Pancreas (tissue), 10 donors: ENCODE measurements at places on chromosomes 12 and 14. TPM values are rescaled to one million over a fixed set of nuclear protein-coding genes. Genes with fewer than 3 reads are reported as not detected.

Gene KICS2
- 5.6 TPM for polyA plus RNA-seq

Gene PRB2
- not detected for polyA plus RNA-seq

Gene TBC1D30
- polyA plus RNA-seq = 6.6 TPM

Gene CACNA2D4
- 2.0 TPM for polyA plus RNA-seq

Gene IL22
- polyA plus RNA-seq = not detected

Gene MED6
- polyA plus RNA-seq = 13.8 TPM

Gene ESRRB
- 0.85 TPM for polyA plus RNA-seq

Gene CAND1
- 9.6 TPM for polyA plus RNA-seq

Gene CLEC14A
- 2.9 TPM for polyA plus RNA-seq

Gene EPYC
- polyA plus RNA-seq = not detected

Gene OVCH1
- 0.02 TPM for polyA plus RNA-seq

Gene NGB
- not detected for polyA plus RNA-seq

Gene GLIPR1L1
- not detected for polyA plus RNA-seq

Gene RPL10L
- polyA plus RNA-seq = not detected

Gene ZNF26
- polyA plus RNA-seq = 5.5 TPM

Gene OR4E2
- not detected for polyA plus RNA-seq

Gene PTGR2
- 3.5 TPM for polyA plus RNA-seq

DNA sequence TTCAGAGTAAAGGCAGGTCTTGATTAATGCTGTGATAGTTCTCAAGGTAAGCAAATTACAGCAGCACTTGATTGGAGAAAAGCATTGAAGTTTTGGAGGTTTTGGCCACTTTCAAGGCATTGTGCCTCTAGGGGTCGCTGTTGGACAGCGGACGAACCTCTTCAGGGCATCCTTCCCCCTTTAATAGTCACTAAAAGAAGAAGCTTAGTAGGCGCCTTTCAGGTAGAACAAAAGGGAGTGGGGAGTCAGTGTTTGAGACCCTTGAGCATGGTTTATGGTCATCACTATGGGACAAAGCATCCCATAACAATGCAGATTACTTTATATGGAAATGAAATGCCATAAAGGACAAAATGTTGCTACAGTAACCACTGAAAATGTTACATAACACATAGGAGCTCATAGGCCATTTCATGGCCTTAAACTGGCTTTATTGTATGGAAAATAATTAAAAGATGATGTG, 199.5 kb upstream of the DCN start:
- peak; percentile 75 for DNase-seq

DNA sequence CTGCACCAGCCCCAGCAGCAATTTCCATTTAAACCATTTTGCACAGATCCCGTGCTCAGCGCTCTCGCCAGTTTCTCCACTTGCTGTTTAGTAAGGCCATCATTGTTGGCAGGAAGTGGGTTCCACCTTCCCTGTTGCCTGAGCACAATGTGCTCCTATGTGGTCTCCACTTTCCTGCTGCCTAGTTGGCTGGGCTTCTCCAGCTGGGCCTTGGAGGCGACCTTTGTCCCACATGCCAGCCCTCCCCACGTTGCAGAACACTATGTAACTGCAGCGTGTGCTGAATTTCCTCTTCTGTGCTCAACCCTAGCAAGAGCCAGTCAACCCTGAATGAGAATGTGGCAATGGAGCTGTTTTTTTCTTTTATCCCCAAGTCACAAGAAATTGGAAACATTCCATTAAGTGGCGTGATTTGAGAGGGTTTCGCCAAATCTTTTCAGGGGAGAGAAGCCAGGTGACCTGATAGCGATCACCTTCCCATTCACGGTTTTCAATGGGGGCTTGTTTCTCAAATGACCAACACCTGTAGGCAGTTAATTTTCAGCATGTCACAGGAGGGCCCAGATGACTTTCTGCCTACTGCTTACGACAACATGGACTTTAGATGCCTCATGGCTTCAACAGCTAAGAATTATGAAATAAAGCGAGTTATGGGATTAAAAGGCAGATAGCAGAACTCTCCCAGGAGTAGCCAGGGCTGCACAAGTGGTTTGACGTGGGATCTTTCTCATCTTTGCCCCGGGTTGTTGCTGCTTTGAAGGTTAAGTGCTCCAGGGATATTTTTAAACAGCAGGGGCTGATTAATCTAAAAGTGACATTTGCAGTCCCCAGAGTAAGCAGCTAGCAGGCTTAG, at the start of gene ACACB:
Gene ACACB, plus strand, starts transcription at position 830 of the 853 bp plus-strand sequence. CDS start 22,819 bp downstream, outside the sequence.
- peak; percentile 83 for DNase-seq

GRCh38 chr12:69415471-69416275, 54.5 kb upstream of the FRS2 start:
- peak; percentile 58 for DNase-seq

- DNase-seq = no peak
Measured at GRCh38 chr14:100348253-100348729, 25.2 kb downstream of the SLC25A47 start.

GRCh38 chr14:95953111-95953724, 76.6 kb downstream of the TUNAR start:
- no peak for DNase-seq

DNA sequence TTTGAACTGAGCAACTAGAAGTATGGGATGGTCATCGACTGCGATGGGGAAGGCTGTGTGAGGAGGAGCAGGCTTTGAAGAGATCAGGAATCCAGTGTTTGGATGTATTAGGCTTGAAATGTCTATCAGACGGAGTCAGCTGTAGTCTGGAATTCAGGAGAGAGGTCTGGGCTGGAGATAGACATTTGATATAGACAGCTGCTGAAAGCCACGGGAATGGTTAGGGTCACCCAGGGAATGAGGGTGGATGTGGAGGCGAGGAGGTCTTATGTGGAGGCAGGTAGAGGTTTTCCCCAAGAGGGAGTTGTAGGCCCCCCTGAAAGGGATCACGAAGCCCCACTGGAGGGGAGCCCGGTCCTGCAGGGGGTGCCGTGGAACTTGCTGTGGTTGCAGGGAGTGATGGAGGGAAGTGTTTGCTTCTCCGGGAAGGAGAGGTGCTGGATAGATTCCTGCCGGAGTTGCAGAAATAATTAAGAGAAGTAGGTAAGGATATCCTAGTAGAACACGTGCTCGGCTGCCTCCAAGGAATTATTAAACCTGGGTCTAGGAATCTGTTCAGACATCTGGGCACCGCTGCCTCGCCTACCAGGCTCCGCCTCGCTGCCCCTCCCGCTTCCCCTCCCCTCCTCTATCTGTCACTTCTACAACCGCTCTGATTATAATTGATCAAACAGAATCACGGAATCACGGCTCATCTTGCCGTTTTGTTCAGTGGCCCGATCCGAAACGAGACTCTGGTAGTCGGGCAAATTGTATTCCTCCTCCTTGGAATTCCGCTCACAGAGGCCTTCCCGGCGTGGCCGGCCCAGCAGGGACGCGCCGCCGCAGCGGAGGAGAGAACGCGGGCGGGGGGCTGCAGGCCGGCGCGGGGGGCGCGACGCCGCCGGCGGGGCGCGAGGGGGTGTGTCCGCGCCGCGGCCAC, 826 bp upstream of the CACNA1C start:
- no peak for DNase-seq

- DNase-seq = no peak
Measured at GRCh38 chr14:91230397-91231035, 14.0 kb downstream of the GPR68 start.

DNA sequence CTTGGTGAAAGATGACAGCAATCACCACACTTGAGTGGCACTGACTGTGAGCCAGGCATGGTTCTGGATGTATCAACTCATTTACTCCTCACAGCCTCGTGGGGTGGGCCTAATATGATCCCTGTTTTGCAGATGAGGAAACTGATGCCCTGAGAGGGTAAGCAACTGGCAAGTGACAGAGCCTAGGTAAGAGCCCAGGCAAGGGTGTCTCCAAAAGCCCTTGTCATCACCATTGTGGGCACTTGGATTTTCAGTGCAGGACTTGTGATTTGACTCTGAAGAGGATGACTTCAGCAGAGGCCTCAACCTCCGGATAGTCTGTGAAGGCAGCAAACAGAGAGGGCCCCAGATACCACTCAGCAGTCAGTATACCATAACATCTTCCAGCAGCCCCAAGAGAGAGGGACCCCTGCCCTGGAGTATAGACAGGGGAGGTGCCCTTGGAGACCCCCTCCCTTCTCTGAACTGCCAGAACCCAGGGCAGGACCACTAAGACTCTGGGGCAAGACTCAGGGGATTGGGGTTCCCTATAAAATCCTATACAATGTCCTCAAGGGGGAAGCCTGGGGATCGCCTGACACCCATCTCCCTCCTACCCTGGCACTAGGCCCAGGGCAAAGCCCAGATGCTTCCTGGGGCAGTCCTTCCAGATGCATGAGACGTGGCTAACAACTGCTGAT, 7.1 kb upstream of the KRT5 start:
- DNase-seq = no peak

DNA sequence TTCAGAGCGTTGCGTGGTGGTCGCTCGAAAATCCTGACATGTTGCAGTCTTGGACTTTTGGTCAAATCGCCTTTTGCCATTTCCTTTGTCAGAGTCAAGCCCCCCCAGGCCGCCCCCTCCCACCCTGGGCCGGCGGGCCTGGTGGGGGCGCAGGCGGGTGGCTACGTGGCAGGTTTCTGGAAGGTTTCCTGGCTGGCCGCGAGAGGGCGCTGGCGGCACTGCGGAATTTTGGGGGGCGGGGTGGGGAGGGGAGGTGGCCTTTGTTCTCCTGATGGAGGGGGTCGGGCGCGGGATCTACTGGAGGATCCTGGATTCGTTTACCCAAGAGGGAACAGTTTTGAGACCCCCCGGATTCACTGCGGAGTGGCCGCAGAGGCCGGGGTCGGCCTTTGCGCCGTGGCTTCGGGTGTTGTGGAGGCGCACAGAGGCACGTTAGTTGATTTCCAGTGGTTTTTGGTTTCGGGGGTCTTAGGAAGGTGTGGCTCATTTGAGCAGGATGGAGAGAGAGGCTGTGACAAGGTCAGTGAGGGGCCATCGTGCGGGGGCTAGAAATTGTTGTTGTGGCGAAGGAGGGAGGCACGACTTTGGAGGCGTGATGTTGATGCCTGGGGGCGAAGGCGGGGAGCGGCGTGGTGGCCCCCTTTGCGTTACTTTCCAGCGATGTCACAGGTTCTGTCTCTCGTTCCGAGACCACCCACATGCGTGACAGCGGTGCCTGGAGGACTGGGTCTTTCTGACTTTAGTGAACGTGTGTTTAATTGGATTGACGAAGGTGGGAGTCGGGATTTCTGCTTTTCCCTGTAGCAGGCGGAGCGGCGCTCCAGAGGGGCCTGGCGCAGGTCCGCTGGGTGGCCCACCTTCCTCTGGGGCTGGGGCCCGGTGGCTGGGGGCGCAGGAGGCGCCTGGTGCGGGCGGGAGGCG, 1.4 kb downstream of the MEG3 start:
- DNase-seq = peak; percentile 81

DNA sequence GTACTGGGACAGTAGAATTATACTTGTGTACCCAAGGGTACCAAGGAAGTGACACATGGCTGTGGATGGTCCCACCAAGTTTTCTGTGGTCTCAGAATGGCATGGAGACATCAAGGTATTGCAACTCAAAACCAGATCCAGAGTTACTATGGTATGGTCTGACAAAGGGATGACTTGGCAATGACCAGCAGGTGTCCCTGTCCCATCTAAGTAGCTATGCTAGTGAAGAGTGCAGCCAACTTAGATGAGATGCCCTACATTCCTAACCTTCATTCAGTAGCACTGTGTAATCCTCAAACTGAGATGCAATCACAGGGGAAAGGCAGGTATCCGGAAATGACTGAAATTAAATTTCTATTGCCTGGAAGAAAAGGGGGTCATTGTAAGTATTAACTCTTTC, 188.7 kb upstream of the TMEM260 start:
- no peak for DNase-seq

GRCh38 chr12:47408171-47408871, 297.5 kb downstream of the RPAP3 start:
- peak; percentile 35 for DNase-seq

- DNase-seq = no peak
Measured at GRCh38 chr12:41452838-41453407, 264.8 kb downstream of the PDZRN4 start.

- no peak for DNase-seq
Measured at GRCh38 chr12:63155375-63155774, 4.4 kb upstream of the AVPR1A start.

GRCh38 chr14:46596236-46596635, 55.3 kb downstream of the RPL10L start:
- no peak for DNase-seq

DNA sequence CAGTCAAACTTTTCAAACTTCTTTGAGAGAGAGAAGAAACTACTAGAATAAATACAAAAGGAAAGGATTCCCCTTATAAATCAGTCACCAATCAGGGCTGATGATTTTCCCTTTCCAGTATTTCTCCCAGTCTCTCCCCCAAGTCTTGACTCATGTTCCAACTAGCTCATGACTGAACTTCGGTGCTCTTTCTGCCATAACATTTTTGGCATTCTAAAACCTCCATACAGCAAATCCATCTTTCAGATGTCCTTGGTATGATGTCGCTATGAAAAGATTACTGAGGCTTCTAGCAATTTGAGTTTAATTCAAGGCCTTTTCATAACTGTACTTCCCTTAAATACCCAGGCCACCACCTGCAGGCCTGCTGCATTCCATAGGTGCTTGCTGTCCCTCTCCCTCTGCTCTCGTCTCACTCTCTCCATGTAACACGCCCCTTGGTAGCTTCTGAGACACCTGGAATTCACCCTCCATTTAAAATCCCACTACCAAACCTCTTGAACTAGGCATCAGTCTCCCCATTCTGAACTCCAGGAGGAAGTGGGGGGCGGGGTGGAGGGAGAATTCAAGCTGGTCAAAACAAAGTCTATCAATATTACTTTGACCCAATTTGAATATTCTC, 2.4 kb downstream of the PRKD1 start:
- no peak for DNase-seq

- no peak for DNase-seq
Measured at GRCh38 chr14:94770815-94771157, 873 bp upstream of the GSC start.

- no peak for DNase-seq
Measured at GRCh38 chr12:66548338-66549049, 130.4 kb downstream of the GRIP1 start.

DNA sequence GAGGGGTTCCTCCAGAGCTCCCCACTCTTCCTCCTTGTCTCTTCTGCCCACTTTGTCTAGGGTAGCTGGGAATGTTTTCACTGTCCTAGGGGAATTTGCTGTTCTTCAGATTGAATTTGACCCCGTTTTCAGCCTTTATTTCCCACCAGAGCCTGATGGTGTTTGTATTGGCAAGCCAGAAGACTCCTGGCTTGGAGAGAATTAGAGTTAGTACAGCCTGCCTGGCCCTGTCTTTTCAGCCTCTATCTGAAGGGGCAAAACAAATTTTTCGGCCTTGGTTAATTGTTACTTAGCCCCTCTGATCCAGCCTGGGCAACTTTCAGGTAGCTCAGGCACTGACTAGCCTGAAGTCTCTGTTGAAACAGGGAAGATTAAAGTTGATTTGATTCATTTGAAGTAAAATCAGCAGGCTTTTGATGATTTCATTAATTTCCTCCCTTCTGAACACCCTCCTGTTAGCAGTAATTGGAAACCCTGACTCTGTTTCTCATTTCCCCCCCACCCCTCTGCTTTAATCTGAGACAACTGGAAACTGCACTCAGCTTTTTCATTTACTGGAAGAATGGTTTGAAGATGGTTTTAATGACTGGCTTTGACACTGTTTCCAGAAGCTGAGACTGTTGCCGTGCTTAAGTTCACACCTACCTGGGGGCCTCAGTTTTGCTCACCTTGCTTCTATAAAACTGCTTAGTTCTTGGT, 63.3 kb downstream of the SUSD6 start:
- DNase-seq = no peak
